ENCODE measurements at places on chromosomes 1 and 21.
A peak's percentile ranks its signal among the peaks of the same experiment; 100 is the strongest.

GRCh38 chr21:29481641-29482040 lies 182.9 kb downstream of the BACH1 start:
- peak; percentile 91 for DNase-seq

- DNase-seq, result peak; percentile 39
Measured at GRCh38 chr1:93021539-93022134, 57.4 kb upstream of the MTF2 start.

GRCh38 chr1:21264898-21265297 lies 25.4 kb downstream of the ECE1 start:
- peak; percentile 42 for DNase-seq

- DNase-seq, result no peak
Measured at GRCh38 chr21:36288651-36289243, 31.2 kb upstream of the MORC3 start.

GRCh38 chr1:158200527-158200926 lies 19.8 kb downstream of the CD1D start:
- no peak for DNase-seq

DNA sequence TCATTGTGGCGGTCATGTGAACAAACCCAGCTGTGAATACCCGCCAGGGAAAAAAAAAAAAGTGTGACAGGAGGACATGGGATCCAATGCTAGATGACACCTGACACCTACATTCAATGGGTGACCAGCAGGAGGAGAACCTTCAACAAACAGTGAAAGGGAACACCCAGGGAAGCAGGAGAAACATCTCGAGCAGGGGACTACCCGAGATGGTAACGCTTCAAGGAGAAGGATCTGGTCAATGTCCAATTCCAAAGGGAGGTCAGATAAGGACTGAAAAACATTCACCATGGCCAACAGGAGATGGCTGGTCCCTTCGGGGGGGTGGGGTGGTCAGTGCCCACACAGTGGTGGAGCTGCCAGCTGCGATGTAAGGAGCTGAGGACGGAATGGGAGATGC lies 46.3 kb downstream of the PTPN14 start:
- no peak for DNase-seq
